Suprapubic skin (tissue), 4 donors: ENCODE measurements at places on chromosomes 7 and 10.
A peak's percentile ranks its signal among the peaks of the same experiment; 100 is the strongest.

- H3K36me3 ChIP-seq: no peaks in the 10 kb centered on the region
- no peak overlapping the region for H3K4me3 ChIP-seq
- H3K27me3 ChIP-seq: no peaks in the 10 kb centered on the region
- no peaks in the 10 kb centered on the region for H3K4me1 ChIP-seq
- no peak overlapping the region for H3K27ac ChIP-seq
- no peak for DNase-seq
Observed at GRCh38 chr7:22628112-22628511, 98.9 kb upstream of the IL6 start.

GRCh38 chr7:49852619-49853462, 79.4 kb downstream of the VWC2 start:
- H3K27ac ChIP-seq: no peak overlapping the region
- no peaks in the 10 kb centered on the region for H3K27me3 ChIP-seq
- DNase-seq: no peak
- no peaks in the 10 kb centered on the region for H3K36me3 ChIP-seq

DNA sequence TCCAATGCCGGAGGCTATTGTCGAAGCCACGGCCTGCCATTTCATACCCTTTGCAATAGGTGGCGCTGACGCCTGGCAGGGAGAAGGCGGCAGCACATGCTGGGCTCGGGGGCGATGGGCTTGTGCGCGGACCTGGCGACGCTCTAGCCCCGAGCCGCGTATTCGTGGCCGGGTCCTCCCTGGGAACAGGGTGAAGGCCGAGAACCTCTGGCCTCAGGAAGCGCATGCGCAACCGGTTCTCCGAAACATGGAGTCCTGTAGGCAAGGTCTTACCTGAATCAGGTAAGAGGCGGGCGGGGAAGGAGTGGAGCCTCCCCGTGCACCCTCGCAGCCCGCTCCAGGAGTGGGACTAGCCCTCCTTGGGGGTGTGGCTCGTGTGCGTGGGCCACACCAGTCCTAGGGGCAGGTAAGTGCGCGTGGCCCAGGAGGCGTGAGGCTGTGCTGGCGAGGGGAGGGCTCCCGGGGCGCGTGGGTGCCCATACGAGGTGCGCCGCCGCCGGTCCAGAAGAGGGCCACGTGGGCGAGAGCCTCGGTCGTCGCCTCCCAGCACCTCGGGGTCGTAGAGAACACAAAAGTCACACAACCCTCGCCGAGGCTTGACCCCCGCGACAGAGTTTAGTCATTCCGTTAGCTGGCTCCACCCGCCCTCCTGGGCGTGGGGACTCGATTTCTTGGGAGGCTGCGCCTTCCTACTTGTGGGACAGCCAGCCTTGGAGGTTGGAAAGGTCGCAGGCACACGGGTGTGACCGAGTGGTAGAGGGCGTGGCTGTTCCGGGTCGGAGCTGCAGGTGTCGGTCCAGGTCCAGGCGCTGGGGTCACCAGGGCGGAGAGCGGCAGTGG, 5.6 kb upstream of the MEST start:
- H3K4me3 ChIP-seq: peak overlapping the region; percentile 49
- DNase-seq: no peak
- H3K4me1 ChIP-seq: peaks cover 7% of the 10 kb centered on the region
- H3K27me3 ChIP-seq: peaks cover 5% of the 10 kb centered on the region
- H3K36me3 ChIP-seq: no peaks in the 10 kb centered on the region

- no peak overlapping the region for H3K4me3 ChIP-seq
- H3K36me3 ChIP-seq: no peaks in the 10 kb centered on the region
- no peak for DNase-seq
- H3K4me1 ChIP-seq: peaks cover 19% of the 10 kb centered on the region
- peak overlapping the region; percentile 79 for H3K27ac ChIP-seq
- H3K27me3 ChIP-seq: no peaks in the 10 kb centered on the region
Observed at GRCh38 chr10:89078724-89079672, 88.4 kb downstream of the FAS start.

GRCh38 chr7:1397491-1398327, 61.6 kb downstream of the MICALL2 start:
- H3K4me1 ChIP-seq: no peaks in the 10 kb centered on the region
- no peak overlapping the region for H3K27ac ChIP-seq
- DNase-seq: no peak
- peaks cover 71% of the 10 kb centered on the region for H3K27me3 ChIP-seq
- no peak overlapping the region for H3K4me3 ChIP-seq
- H3K36me3 ChIP-seq: no peaks in the 10 kb centered on the region

DNA sequence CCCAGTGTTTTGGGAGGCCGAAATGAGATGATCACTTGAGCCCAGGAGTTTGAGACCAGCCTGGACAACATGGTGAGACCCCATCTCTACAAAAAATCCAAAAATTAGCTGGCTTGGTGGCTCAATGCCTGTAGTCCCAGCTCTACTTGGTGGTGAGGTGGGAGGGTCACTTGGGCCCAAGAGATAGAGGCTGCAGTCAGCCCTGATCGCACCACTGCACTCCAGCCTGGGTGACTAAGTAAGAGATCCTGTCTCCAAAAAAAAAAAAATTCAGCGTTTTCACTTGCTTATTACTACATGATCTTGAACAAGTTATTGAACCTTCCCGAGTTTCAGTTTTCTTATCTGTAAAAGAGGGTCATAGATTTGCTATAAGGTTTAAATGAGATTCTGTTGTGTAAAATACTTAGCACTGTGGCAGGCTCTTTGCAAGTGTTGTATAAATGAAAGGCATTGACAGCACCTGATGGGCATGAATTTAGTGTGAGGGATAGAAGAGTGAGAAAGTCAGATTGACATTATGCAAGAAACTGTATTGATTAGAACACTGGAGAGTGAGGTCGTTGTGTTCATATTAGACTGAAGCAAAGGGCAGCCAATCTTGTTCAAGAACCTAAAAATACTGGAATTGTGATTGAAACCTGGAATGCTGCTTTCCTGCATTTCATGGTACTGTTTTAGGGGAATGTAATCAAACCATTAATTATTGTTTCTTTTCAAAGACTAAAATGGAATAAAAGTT, 136.8 kb downstream of the LCOR start:
- no peaks in the 10 kb centered on the region for H3K36me3 ChIP-seq
- H3K4me1 ChIP-seq: no peaks in the 10 kb centered on the region
- H3K4me3 ChIP-seq: no peak overlapping the region
- H3K27me3 ChIP-seq: no peaks in the 10 kb centered on the region

DNA sequence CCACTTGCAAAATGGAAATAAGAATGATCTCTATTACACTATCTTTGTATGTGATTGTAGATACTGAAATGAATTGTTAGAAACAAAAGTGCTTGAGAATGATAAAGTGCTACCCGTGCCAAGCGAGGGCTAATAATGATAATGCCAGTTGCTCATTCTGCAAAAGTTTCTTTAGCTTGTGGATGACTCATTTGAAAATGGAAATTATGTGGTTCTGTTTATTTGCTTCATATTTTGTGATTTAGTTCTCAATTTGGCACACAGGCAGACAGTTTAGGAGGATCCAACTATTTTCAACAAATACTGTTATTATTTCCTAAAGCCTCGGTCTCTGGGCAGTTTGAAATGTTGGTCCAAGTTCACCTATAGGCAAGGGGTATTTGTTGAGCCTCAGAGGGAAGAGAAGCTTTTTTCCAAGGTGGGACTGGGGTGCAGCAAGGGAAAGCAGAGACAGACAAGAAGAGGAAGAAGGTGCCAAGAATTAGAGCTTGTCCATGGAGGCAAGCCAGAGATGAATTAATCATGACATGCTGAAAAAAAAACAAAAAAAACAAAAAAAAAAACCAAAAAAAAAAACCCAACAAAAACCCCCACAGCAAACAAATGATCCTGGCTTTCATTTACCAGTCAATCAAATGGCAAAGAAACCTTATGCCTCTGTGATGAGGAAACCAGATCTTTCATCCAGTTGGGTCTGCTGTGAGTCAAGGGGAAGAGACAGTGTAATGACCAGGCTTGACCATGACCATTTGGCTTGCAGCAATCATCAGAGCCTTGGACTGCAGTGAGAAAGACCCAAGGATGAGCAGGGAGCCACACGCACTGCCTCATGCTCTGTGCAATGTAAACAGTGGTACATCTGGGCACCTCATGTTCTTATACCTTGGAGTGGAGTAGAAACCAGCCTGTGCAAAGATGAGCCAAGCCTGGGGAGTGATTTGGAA, 285.0 kb upstream of the HABP2 start:
- H3K36me3 ChIP-seq: no peaks in the 10 kb centered on the region
- H3K27ac ChIP-seq: no peak overlapping the region

GRCh38 chr7:55474944-55475854, 97.1 kb downstream of the VOPP1 start:
- no peaks in the 10 kb centered on the region for H3K27me3 ChIP-seq
- peaks cover 2% of the 10 kb centered on the region for H3K4me1 ChIP-seq
- H3K27ac ChIP-seq: no peak overlapping the region
- no peak for DNase-seq

DNA sequence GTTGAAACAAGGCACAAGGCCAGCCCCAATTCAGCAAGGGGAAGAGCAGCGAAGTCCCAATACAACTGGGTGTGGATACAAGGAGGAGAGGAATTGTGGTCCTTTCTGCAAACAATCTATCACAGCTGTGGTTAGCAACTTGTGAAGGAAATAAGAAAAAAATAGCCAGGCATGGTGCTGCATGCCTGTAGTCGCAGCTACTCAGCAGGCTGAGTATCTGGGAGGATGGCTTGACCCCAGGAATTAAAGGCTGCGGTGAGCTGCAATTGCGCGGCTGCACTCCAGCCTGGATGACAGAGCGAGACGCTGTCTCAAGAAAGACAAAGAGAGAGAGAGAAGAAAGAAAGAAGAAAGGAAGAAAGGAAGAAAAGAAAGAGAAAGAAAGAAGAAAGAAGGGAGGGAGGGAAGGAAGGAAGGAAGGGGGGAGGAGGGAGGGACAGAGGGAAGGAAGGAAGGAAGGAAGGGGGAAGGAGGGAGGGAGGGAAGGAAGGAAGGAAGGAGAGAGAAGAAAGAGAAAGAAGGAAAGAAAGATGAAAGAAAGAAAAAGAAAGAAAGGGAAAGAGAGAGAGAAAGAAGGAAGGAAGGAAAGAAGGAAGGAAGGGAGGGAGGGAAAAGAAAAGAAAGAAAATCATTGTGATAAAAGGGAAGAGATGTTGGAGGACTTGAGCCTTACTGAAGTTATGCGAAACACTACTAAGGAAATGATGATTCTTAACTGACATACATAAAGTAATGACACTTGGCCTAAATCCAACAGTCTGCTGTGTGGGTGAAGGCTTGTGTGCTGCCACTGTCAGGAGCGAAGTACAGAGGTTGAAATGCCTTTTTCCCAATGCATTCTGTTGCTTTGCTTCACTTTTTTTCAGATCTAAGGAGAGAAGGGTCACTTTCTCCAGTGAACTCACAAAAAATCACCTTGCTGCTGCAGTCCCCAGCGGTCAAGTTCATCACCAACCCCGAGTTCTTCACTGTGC, 117.0 kb upstream of the STK17A start:
- no peak overlapping the region for H3K4me3 ChIP-seq
- H3K27ac ChIP-seq: no peak overlapping the region
- no peak for DNase-seq
- H3K27me3 ChIP-seq: no peaks in the 10 kb centered on the region
- no peaks in the 10 kb centered on the region for H3K36me3 ChIP-seq

- no peak overlapping the region for H3K4me3 ChIP-seq
- no peak overlapping the region for H3K27ac ChIP-seq
- H3K36me3 ChIP-seq: no peaks in the 10 kb centered on the region
- no peaks in the 10 kb centered on the region for H3K27me3 ChIP-seq
- H3K4me1 ChIP-seq: peaks cover 6% of the 10 kb centered on the region
- DNase-seq: no peak
Observed at GRCh38 chr7:139763330-139763729, 14.5 kb downstream of the HIPK2 start.

DNA sequence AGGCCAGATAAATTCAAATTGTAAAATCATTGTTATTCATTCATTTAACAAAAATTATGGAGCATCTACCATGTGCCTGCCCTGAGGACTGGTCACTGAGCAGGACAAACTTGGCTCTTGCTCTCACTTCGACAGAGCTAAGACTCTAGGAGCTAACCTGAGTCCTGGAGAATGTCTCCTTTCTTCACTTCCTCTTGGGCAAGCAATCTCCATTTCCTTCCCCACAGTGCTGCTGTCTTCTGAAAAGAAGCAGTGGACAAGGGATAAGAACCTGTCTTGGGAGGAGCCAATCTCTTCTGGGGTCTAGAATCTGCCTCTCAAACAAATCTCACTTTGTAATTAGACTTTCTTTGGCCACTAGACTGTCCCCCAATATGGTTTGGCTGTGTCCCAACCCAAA, 76.2 kb upstream of the PLXNA4 start:
- H3K27me3 ChIP-seq: no peaks in the 10 kb centered on the region
- peaks cover 3% of the 10 kb centered on the region for H3K4me1 ChIP-seq
- H3K27ac ChIP-seq: no peak overlapping the region
- no peak for DNase-seq
- H3K4me3 ChIP-seq: no peak overlapping the region
- H3K36me3 ChIP-seq: no peaks in the 10 kb centered on the region

GRCh38 chr10:73744664-73744975, 448 bp downstream of the SEC24C start:
- peaks cover 39% of the 10 kb centered on the region for H3K36me3 ChIP-seq
- H3K27me3 ChIP-seq: no peaks in the 10 kb centered on the region
- DNase-seq: no peak
- H3K27ac ChIP-seq: peak overlapping the region; percentile 93
- H3K4me1 ChIP-seq: peaks cover 49% of the 10 kb centered on the region

DNA sequence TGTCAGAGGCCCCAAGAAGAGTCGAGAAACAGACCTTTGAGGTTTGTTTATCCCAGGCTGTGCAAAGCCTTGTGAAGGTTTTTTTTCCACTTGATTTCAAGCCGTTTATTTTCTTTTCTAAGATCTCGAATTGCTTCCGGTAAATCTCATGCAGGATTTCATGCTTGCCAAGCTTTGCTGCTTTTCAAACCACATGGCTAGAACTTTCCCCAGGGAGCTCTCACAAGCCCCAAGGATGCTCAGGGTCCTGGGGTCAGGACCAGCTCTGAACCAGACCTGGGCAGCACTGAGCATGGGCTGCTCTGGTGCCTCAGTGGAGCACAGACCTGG, 48.0 kb upstream of the AQP1 start:
- no peak overlapping the region for H3K27ac ChIP-seq
- no peaks in the 10 kb centered on the region for H3K27me3 ChIP-seq
- no peak for DNase-seq
- peaks cover 4% of the 10 kb centered on the region for H3K36me3 ChIP-seq

DNA sequence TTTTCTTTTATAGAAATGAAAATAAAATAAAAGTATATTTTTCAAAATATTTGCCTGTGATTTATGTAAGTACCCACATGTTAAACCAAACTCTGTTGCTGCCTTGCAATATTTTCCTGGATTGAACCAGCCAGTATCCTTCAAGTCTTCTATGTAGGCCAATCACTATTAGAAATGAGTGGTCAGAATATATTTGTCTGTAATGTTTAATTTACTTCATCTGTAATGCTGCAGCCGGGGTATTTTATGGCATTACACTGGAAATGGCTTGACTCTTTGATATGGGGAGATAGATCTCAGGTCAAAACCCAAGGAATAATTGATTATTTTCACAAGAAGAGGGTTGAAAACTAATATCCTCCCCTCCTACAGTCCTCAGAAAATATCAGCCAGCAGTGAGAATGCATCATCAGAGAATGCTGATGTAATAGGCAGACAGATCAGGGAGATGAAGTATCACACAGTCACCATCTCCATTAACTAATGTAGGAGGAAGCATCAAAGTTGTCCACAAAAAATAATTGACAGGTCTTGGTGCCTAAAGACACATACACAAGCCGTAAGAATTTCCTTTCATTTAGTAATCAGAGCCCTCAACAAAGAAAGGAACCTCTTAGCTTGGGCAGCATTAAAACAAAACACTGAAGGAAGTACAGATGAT, 82.5 kb downstream of the VWDE start:
- H3K4me1 ChIP-seq: no peaks in the 10 kb centered on the region
- no peaks in the 10 kb centered on the region for H3K27me3 ChIP-seq
- H3K27ac ChIP-seq: no peak overlapping the region
- H3K36me3 ChIP-seq: no peaks in the 10 kb centered on the region
